COR-L47 (cell line): ENCODE measurements at places on chromosomes 3 and 15.
A peak's percentile ranks its signal among the peaks of the same experiment; 100 is the strongest.

DNA sequence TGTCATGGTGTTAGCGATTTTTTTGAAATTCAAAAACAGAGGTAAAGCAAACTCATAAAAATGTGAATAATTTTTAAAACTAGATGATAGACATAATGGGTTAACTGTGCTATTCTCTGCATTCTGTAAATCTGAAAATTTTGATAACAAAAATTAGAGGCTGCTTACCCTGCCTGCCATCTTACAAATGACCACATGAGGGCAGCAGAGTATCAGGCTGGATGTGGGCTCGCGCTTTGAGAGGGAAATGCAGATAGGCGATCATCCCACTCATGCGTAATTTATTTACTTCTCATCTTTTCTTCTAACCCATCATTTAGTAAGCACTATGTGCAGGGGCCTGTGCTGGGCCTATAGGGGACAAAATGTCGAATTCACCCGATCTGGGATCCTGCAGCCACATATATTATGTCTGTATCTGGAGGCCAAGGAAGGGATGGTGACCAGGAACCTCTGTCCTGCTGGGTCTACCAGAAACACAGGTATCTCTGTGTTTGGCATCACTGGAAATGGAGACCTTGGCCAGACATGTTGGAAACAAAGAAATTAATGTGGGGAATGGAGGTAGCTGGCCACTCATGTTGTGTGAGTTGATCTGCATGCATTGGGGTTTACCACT is 7.8 kb upstream of the RAD18 start:
- peak; percentile 18 for DNase-seq

DNA sequence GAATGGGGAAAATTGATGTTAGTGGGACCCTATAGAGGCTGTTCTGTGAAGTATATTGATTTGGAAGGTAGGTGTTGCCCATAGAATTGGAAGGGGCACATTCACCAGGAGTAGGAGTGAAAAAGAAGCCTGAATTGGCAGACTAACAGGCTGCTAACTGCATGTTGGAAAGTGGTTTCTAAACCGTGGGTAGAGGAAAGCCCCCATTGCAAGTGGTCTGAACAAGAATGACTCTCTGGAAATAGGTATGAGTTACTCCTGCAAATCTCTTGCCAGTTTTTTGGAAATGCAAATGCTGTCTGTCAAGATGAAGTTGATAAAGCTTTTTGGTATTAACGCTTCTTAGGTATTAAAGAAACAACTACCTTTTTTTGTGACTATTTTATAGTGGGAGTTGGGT is 3.5 kb downstream of the UBE2E1 start:
- no peak for DNase-seq

- DNase-seq = no peak
Measured at GRCh38 chr3:131973731-131974130, 61.1 kb downstream of the CPNE4 start.

- no peak for DNase-seq
Measured at GRCh38 chr3:150022381-150023238, 51.9 kb upstream of the PFN2 start.

DNA sequence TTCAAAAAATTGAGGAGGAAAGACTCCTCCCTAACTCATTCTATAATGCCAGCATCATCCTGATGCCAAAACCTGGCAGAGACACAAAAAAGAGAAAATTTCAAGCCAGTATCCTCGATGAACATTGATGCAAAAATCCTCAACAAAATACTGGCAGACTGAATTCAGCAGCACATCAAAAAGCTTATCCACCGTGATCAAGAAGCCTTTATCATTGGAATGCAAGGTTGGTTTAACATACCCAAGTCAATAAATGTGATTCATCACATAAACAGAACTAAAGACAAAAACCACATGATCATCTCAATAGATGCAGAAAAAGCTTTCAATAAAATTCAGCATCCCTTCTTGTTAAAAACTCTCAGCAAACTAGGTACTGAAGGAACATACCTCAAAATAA is 24.2 kb upstream of the CAPN3 start:
- DNase-seq = no peak

GRCh38 chr15:43376017-43376705 is 5.3 kb downstream of the TUBGCP4 start:
- DNase-seq = peak; percentile 30

- DNase-seq = no peak
Measured at GRCh38 chr15:100714034-100714748, 111.8 kb downstream of the ASB7 start.

- DNase-seq = no peak
Measured at GRCh38 chr3:37985637-37986320, 4.8 kb upstream of the VILL start.

GRCh38 chr3:15151166-15151565 is 52.2 kb upstream of the RBSN start:
- no peak for DNase-seq

GRCh38 chr15:65887565-65887964 is 18.3 kb downstream of the RAB11A start:
- DNase-seq = no peak

DNA sequence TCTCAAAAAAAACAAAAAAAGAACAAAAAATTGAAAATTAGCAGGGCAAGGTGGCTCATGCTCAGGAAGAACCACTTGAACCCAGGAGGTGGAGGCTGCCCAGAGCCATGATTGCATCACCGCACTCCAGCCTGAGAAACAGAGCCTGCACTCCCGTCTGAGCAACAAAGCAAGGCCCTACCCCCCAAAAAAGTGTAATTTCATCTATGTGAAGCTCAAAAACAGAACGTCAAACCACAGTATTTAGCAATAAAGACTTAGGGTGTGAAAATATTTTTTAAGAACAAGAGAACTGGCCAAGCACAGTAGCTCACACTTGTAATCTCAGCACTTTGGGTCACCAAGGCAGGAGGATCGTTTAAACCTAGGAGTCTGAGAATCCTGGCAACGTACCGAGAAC is 38.2 kb downstream of the STAG1 start:
- DNase-seq = no peak

- no peak for DNase-seq
Measured at GRCh38 chr3:114569186-114569585, 275.4 kb downstream of the TIGIT start.

DNA sequence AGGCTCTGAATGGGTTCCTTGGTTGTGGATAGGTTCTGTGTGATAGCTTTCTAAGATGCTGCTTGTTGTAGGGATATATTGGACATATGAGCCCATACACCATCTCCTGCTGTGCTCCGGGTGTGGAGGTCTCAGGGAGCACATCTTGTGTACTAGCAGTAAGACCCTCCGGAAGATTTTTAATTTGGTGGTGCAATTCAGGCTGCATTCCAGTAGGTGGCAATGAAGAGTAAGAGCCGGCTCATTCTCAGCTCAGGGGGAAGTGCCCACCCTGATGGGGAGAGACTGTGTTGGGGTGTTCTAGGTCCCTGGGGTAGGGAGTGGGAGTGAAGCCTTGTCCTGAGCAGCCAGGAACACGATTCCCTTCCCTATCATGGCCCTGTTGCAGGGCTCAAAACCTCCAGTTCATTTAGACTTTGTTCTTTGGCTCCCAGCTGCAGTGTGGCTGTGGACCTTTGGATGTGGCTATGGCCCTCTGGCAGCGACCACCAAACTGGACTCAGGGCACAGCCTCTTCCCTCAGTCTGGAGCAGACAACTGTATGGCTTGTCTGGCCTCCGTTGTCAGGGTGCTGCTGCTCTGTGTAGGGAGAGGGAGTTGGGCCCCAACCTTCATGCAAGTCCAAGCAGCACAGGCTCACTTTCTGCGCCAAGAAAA is 104.7 kb downstream of the UNC13C start:
- no peak for DNase-seq

DNA sequence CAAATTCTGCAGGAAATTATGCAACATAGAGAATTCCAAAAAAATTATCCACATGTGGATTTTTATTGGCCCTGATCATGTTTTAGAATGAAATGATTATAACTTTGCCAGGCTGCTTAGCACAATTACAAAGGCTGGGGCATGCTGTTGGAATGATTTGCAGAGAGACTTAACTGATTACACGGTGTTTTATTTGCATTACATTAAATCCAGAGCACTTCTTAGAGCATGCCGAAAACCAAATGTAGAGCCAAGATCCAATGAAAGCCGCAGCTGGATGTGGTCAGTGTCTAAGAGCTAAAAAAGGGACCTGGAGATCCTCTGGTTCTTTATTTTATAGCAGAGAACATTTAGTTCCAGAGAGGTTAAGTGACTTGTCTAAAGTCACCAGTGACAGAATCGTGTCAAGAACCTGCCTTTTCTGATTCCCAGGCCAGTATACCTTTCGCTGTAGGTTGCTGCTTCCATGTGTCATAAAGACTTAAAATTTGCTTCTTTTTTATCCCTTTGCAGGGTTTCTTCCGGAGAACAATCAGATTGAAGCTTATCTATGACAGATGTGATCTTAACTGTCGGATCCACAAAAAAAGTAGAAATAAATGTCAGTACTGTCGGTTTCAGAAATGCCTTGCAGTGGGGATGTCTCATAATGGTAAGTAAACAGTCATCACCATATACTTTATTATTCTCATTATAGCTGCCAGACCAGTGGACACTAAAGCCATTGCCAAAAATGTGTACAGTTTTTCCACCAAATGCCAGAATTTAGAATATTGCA is 92.0 kb upstream of the TSEN2 start:
- no peak for DNase-seq
